MCF 10A (cell line): ENCODE measurements at places on chromosomes 7 and 10.

- peak; percentile 84 for DNase-seq
These were observed 25.3 kb upstream of the LEP start for GRCh38 chr7:128215739-128216138.

DNA sequence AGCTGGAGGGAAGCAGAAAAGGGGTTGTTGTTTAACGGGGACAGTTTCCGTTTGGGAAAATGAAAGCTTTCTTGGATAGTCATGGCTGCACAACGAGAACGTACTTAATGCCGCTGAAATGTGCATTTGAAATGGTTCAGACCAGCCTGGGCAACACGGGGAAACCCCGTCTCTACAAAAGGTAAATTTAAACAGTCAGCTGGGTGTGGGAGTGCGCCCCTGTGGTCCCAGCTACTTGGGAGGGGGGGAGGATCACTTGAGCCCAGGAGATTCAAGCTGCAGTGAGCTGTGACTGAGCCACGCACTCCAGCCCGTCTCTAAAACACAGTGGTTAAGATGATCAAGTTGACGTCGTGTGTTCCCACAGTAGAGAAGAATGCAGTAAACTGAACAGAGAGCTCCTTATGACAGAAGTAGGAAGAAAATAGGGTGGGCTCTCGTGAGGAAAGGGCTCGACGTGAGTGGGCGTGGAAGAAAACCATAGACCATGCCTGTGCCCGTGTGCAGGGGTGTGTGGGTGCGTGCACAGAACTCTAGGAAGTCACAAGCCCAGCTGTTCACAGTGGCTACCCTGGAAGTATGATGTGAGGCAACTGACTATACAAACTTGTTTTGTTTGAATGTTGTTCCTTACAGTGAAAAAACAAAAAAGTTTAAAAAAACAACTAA, 4.1 kb upstream of the FUOM start:
- no peak for DNase-seq

DNA sequence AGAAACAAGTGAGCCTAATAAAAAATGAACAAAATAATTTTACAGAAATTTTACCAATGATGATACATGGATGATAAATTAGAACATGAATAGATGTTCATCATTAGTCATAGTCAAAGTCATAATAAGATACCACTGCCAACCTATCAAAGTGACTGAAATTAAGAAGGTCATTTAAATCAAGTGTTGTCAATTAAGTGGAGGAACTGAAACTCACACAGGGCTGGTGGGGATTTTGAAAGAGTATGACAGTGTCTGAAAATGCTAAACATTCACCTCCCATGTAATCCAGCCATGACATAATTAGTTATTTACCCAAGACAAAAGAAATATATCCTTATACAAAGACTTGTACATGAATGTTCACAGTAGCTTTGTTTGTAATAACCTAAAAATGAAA, 57.1 kb upstream of the DYNC1I1 start:
- DNase-seq: no peak

DNA sequence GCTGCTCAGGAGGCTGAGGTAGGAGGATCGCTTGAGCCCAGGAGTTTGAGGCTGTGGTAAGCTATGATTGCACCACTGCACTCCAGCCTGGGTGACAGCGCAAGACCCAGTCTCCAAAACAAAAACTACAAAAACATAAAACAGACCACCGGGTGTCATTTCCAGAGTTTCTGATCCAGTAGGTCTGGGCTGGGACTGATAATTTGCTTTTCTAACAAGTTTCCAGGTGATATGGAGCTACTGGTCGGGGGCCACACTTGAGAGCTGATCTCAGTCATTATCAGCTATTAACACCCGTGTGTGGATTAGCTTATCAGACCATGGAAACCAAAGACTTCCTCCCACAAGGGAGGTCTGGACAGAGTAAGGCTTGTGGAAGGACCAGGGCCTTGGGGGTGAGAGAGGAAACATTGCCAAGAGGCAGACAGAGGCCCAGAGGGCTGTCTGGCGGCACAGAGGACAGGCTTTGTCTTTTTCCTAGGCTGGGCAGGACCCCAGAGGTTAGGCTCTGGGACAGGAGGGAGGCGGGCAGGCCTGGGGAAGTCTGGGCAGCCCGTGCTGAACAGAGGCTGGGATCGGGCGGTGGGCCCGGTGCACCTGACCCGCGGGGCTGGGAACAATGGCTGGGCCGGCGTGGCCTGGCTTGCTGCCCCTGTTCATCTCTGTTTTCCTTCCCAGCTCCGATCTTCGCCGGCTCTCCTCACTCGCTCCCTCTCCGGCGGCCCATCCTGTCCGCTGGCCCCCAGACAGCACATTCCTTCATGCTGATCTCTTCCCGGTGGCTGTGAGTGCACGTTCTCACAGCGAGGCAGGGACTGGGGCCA, 25.2 kb downstream of the TMEM270 start:
- no peak for DNase-seq

- no peak for DNase-seq
These were observed 58.4 kb downstream of the NEURL1 start for GRCh38 chr10:103551619-103552602.

- DNase-seq: no peak
These were observed 10.6 kb downstream of the LRRC27 start for GRCh38 chr10:132342553-132342952.

DNA sequence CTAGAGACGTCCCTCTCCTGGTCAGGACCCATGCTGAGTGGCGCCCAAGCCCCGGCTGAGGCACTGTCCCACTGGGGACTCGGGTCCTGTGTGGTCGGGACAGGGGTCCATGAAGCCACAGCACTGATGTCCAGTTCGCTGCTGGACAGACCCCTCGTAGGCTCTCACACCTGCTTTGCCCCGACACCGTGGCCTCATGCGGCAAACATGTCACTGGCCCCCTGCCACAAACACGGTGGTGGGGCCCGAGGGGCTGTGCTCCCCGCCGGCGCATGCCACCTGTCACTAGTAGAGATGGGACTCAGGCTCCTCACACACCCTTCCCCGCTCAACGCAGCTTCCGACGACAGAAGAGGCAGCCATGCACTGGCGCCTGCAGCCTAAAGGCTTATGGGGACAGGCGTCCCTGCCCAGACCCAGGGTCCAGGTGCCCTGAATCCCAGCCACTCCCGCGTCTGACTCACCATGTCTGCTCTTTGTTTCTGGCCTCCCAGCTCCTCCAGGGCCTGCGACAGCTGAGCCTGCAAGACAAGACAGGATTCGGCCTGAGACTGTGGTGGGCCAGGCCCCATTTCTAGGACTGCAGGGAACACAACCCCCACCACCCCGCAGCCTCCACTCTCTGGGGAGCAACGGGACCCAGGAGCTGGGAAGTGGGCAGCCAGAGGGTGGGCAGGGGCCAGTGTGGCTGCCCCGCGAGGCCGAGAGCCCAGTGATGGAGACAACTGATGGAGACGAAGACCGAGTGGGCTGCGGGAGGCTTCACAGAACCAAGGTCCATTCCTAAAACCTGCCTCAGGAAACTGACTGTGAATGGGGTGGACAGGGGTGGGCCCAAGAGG, 230.9 kb downstream of the MAD1L1 start:
- no peak for DNase-seq

GRCh38 chr7:29274146-29275017, 79.8 kb downstream of the CHN2 start:
- no peak for DNase-seq

DNA sequence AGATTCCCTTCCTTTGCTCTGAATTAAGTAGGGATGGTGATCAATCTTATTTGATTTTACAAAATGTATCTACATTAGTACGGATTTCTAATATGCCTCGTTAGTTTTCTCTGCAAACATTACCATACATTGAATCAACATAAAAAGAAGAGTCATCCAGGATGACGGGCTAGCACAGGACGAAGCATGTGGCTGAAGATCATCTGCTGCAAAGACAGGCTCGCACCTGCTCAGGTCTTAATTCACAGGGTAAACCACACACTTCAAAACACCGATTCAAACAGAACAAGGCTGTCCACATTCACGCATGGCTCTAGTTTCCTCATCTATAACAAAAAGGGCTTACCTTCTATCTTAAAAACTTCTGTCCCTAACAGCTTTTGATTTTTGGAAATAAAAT, 323.0 kb downstream of the PARD3 start:
- DNase-seq: peak; percentile 14

DNA sequence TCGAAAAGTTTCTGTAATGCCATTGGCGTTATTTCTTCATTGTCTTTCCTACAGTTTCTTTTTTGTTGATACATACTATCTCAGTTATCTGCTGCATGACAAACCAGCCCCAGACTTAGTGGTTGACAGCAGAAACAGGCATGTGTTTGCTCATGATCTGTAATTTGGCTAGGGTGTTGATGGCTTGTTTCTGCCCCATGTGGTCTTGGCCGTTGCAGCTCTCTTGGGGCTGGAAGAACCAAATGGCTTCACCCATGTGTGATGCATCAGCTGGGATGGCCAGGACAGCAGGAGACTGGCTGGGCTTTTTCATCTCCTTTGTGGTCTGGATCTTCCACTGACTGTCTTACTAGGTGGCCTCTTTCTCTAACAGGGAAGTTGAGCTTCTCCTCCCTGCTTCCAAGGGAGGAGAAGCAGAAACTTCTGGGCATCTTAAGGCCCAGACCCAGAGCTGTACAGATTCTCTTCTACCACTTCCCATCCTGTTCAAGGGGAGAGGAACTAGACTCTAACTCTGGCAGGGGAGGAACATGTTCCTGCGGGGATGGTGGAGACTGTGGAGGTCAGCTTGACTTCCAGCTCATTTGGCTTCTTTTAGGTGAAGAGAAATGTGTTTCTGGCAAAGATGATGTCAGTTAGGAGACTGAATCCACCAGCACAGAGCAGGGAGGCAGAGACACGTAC, 89.3 kb downstream of the FANK1 start:
- no peak for DNase-seq
